ENCODE measurements at places on chromosomes 11 and 22.

DNA sequence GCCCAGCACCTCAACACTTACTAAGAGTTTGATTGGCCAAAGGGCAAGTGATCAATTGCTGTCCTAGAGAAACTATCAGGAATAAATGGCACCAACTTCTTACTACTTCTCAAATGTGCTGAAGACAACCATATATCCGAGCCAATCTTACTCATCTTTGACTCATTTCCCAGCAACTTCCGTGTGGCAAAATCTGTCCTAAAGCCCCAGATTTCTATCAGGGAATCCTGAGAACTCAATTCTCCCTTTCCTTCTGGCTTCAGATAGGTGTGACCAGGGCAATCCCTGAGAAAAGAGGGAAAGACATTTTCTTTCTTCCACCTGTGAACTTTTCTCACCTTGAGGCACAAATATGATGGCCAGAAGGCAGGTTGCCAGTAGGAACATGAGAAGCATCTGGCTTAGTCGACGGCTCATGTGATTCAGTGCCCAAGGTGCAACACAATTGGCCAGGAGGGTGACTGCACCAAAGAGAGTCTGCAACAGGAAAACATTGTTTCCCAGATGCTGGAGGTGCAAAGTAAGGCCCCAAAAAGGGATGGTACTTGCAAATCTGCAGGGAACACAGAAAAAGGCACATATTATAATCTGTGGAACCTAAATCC, 21.8 kb upstream of the SLC22A24 start:
- no peak for DNase-seq

- DNase-seq, result no peak
Measured at GRCh38 chr11:115905341-115906000, 401.3 kb upstream of the CADM1 start.

GRCh38 chr11:30045144-30045543, 28.3 kb upstream of the KCNA4 start:
- DNase-seq, result no peak

- no peak for DNase-seq
Measured at GRCh38 chr11:93662175-93662570, 691 bp downstream of the CEP295 start.

GRCh38 chr11:95911369-95911759, 12.5 kb downstream of the MTMR2 start:
- DNase-seq, result no peak

- DNase-seq, result no peak
Measured at GRCh38 chr11:10005955-10006525, 288.0 kb downstream of the SBF2 start.

DNA sequence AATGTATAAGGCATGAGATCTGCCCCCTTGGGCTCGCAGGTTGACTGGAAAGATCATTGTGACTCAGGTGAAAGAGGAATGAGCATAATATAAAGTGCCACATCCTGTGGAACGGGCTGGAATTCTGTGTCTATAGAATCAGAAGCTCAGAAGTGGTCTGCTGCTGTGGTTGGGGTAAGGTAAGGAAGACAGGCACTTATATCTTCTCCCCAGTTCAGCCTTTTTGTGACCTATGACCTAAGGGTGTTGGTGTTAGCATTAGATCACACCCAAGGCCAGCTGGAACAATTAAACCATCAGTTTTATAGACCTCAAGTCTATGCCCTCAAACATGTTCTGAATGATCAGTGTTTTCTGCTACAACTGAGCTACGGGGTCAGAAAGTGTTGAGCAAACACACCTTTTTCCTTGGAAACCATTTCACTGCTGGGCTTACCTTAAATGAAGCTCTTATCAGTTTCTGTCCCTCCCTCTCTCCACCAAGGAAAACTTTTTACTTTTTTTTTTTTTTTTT, 15.7 kb upstream of the POU2AF3 start:
- no peak for DNase-seq

DNA sequence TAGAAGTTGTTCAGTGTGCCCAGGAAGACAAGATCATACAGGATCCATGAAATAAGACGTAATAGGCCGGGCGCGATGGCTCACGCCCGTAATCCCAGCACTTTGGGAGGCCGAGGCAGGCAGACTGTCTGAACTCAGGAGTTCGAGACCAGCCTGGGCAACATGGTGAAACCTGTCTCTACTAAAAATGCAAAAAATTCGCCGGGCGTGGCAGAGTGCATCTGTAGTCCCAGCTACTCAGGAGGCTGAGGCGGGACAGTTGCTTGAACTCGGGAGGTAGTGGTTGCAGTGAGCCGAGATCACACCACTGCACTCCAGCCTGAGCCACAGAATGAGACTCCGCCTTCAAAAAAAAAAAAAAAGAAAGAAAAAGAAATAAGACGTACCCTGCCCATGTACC, 56.7 kb downstream of the APOL3 start:
- DNase-seq, result no peak

DNA sequence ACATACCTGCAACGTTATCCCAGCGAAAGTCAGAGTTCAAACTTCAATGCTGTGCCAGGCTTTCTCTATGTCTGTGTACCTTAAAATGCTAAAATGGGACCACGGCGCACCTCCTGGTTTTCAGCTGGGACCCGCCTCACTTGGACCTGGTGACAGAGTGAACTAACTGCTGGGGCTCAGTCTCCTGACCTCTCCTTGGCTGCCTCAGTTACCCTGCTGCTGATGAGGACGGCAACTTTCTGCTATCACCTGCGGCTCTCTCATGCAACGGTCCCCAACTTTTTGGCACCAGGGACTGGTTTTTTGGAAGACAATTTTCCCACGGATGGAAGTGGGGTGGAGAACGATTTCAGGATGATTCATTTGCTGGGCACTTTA, 402.8 kb downstream of the BRD1 start:
- DNase-seq, result no peak

DNA sequence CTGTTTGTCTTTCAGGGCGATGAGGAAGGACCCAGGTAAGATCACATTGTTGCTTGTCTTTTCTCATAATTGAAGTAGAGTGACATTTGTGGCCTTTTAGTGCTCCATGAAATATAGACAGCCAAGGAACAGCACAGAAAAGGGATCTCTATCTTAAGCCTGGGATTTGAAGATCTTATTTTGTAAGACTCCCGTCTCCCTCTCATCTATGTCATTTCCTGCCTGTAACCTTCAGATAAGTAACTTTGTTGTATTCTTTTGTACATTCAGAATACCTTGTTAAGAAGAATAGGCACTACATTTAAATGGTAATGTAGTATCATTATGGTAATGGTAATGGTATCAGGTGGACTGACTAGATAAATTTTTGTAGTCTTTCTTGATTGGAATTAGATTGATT, 72.8 kb downstream of the TRIM44 start:
- DNase-seq, result no peak

GRCh38 chr11:77172666-77172982, 44.6 kb downstream of the MYO7A start:
- no peak for DNase-seq

DNA sequence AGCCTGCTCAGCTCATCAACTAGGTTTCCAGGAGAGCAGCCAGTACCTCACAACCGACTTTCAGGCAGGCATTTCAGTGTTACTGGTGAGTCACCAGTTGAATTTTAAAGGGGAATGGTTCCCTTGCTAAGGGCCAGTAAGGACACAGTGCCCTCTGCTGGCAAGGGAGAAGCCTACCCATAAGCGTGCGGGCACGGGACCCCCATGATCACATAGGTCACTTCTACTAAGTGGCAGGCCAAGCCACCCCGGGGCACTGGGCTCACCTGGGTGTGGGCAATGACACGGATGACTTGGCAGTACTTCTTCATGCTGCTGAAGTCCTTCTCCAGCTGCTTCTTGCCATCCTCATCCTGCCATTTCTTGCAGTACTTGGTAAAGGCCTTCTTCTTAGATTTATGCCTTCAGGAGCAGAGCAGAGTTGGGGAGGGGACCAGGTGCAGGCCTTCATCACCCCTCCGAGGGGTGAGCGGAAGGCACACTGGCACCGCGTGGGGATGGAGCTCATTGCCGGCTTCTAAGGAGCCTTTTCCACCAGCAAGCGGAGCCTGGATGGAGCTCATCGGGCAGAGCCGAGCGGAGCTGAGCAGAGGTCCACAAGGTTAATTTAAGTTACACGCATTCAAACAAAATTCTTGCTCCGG, 2.9 kb downstream of the RPL3 start:
- DNase-seq, result peak; percentile 65

DNA sequence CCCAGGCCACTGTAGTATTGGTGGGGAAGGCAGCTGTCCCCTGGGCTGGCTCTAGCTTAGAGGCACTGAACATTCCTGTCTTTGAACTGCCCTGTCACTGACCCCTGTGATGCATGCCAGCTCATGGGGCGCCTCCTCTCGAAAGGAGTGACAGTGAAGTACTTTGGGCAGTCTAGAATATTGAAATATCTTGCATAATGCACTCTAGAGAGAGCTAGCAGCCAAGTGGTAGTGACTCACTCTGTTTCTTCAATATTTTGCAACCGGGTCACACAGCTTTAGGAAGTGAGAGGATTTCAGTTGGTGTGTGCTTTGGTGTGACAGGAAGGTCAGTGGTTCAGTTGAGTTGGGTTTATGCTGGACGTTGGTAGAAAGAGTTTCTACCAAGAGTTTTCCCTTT, 35.5 kb upstream of the ST14 start:
- no peak for DNase-seq

DNA sequence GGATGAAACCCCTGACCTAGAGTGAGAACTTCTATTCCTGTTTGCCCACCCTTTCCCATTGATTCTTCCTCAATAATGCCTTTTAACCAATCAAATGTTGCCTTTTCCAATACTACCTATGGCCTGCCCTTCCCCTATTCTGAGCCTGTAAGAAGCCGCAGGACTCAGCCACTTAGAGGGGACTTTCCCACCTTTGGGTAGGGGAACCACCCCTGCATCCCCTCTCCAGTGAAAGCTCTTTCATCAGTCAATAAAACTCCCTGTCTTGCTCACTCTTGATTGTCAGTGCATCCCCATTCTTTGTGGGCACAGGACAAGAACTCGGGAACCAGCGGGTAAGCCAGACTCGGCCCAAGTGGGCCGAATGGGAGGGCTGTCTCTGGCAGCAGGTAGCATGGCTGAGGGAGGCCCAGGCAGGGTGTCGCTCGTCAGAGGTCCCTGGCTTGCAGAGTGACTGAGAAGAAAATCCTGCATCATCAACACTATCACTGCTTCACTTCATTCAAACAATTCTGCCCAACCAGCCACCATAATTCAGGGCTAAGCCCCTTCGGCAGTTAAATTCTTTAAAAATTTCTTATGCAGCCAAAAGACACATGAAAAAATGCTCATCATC, 30.4 kb downstream of the LDHAL6A start:
- no peak for DNase-seq

GRCh38 chr11:111777094-111778046, 11.2 kb upstream of the PPP2R1B start:
- DNase-seq, result peak; percentile 76

GRCh38 chr11:66020618-66021357, 5.5 kb downstream of the CATSPER1 start:
- DNase-seq, result no peak

Data from hindlimb muscle (tissue), 1 donor.